ENCODE measurements at places on chromosomes 11 and 22. TPM values are rescaled to one million over a fixed set of nuclear protein-coding genes. Genes with fewer than 3 reads are reported as not detected.

DNA sequence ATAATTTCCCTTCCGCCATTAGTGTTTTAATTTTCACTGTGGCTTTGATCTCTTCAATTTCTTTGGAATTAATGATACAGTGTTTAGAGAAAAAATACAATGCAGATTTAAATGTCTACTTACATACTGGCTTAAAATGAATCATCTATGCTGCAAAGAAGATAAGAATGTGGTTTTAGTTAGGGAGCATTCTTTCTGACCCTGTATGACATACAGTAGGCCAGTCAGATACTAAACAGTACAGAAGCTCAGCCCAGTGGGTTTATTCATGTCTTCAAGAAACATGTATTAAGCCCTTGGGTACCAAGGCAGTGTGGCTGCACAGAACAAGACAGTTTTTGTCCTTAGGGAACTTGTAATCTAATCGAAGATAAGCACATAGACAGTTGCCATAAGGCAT is 268.8 kb downstream of the DDX10 start:
- no peak for DNase-seq

DNA sequence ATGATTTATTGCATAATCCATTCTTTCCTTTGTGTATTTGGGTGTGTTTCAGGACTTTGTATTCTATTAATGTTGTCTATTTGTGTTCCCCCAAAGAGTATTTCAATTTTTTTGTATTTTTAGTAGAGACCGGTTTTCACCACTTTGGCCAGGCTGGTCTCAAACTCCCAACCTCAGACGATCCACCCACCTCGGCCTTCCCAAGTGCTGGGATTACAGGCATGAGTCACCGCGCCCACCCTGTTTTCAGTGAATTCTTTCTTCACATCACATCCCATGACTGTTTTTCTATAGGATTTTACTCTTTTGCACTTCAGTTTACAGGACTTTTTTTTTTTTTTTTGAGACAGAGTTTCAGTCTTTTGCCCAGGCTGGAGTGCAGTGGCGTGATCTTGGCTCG is 46.3 kb downstream of the RBX1 start:
- DNase-seq = no peak

GRCh38 chr22:25624476-25624875 is 60.0 kb downstream of the GRK3 start:
- no peak for DNase-seq

DNA sequence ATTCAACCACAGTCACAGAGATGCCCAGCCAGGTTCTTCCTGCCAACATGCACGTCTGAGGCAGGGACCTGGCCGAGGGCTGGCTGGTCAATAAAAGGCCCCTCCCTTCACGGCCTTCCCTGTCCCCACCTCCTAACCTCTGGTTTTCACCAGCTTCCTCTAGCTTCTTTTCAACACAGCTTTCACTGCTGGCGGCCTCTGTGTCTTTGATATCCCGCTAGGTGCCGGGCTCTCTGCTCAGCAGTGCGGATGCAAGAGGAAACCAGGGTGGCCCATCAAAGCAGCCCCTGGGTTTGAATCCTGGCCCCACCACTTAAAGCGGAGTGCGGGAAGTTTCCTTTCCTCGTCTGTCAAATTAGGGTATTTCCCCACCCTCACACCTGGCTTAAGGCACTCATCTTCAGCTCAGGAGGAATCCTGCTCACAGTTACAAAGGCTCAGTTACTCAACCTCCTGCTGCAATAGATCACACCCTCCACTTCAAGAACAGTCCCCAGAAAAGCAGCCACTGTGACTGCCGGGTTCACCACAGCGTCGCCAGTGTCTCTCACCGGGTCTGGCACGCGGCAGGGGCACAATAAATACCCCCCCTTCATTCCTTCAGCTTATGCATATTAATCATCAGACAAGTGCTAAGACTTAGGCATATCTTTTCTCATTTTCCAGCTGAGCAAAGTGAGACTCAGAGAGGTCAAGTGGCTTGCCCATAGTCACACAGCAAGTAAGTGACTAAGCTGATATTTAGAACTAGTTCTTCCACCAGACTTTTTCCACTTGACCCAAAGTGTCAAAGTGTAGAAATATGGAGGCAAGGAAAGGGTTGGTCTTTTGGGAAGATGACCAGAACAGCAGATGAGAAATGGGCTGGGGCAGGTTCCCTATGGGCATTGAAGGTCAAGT is 45.7 kb downstream of the TXN2 start:
- no peak for DNase-seq

HEPN1 gene
- not detected for total RNA-seq

DNA sequence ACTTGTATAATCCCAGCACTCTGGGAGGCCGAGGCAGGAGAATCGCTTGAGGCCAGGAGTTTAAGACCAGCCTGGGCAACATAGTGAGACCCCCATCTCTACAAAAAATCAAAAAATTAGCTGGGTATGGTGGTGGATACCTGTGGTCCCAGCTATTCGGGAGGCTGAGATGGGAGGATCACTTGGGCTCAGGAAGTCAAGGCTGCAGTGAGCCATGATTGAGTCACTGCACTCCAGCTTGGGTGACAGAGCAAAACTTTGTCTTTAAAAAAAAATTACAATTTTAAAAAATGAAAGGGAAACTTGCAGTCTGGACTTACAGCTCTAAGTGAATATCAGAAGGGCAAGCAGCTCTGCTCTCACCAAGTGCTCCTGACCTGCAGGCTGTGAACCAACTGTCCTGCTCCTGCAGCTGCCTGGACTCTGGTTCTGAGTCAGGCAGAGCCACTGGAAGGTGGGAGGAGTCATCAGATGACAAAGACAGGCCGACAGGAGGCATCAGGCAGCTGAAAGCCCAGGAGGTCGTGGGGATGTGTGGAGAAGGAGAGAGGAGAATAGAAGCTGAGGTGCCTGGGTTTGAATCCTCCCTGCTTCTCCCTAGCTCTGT is 9.6 kb downstream of the SMTNL1 start:
- no peak for DNase-seq

GRCh38 chr22:45648301-45649117 is 23.1 kb upstream of the ATXN10 start:
- no peak for DNase-seq

GRCh38 chr22:37167176-37167980 is 17.7 kb upstream of the IL2RB start:
- DNase-seq = no peak

GRCh38 chr11:4546878-4547277 is 1.9 kb downstream of the OR52M1 start:
- no peak for DNase-seq

MS4A4A gene
- 5.6 TPM for total RNA-seq

CD6 gene
- 0.83 TPM for total RNA-seq

GRCh38 chr11:112999520-112999919 is 38.3 kb downstream of the NCAM1 start:
- no peak for DNase-seq

UBE4A gene
- total RNA-seq = 22.8 TPM

DNA sequence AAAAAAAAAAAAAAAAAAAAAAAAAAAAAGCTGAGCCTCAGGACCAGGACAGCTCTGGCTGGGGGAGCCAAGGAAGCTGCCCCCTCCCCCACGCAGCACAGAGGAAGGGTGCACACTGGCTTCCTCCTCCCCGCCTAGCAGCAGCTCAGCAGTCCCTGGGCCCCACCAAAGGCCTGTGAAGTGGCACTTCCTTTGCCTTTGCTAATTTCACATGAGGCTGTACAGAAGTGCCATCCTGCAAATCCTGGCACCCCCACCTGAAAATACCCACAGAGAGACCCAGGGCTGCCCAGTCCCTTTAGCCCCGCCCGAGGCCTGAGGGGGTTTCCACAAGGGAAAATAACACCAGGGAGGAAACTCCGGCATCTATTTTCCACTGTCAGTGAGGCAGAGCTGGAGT is 3.9 kb downstream of the RHOG start:
- no peak for DNase-seq

SLC35E4 gene
- 0.33 TPM for total RNA-seq

- no peak for DNase-seq
Measured at GRCh38 chr11:114796954-114797721, 118.8 kb downstream of the NXPE2 start.

DNA sequence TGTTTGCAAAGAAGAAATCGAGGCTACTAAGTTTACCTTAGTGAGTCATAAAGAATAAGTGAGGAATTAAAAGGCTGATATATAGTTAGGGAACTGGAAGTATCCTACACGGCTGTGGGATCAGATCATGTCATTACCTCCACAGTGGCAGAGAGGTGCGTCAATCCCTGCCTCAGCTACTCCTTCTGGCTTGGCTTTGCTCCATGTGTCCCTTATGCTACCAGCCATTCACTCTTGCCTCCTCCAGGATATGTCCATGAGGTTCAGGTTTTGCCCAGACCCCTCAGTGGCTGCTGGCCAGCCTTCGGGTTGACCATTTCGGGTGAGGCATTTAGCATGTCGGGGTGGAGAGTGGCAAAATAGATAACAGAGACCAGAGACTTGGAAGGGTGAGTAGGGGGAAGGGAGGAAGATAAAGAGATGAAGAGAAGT is 153.4 kb downstream of the LDLRAD3 start:
- DNase-seq = no peak

ARHGAP42 gene
- total RNA-seq = 11.2 TPM
